Peyer's patch (tissue), 4 donors: ENCODE measurements at places on chromosomes 7 and 10. TPM values are rescaled to one million over a fixed set of nuclear protein-coding genes. Genes with fewer than 3 reads are reported as not detected.

DNA sequence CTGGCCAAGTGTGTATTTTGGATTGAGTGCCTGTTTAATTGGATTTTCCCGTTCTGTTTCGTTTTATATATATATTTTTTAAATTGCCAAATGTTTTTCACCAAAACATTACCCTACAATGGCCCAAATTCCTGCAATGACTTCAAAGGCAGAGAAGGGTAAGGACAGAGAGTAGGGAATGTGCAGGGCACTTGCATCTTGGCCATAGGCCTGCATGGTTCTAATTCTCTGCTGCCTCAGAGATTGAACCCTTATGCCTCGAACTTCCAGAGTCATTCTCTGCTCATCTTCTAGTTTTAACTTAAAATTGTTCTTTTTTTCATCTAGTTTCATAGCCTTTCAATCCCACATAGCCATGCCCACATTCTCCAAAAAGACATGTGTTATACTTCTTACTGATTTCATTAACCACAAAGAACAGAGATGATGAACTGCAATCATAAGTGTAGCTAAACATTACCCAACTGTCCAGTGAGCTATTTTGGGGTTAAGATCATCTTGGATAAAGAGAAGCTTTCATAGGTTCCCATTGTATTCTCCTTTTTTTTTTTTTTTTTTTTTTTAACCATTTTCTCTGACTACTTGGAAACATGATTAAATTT, 177.6 kb downstream of the PLXDC2 start:
- DNase-seq, result no peak

DNA sequence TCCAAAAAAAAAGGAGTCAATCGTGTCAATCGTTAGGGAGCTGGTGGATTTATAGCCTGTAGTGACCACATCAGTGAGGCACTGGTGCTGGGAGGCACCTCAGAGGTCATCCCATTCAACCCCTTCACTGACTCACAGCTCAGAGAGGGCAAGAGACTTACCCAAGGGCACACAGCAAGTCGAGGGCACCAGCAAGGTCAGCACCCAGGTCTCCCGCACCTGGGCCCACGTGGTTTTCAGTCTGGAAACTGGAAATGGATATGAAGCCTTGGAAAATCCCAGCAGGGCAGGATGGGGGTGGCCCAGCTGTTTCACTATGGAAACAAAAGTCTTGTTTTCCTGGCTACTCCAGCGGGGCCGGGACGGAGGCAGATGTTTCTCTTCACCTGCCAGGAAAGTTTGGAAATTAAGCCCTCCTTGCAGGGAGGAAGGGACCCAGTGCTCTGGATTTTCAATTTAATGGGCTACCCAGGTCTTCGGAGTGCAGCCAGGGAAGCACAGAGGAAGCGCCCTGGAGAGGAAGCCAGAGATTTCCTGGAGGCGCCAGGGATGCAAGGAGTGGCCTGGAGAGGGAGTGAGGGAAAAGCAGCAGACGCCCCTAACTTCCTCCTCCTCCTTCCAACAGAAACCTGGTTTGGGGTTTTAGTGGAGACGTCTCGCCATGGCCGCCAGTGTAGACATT, 157.2 kb upstream of the TNRC18 start:
- no peak for DNase-seq

DNA sequence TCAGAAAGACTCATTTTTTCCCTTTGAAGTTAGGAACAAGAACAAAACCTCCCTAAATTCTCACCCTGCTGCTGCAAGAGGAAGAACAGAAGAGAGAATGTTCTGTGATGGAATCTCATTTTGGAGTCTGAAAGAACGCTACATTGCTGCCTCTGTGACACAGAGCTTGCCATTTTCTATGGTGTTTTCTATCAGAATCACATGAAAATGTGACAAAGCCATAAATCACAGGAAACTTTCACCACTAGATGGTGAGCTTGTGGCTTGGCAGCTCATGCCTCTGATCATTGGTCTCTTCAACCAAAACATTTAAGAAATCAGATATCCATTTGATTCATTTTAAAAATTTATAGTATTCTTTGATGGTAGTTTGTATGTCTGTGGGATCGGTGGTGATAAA, 82.9 kb downstream of the CADPS2 start:
- DNase-seq, result no peak

DNA sequence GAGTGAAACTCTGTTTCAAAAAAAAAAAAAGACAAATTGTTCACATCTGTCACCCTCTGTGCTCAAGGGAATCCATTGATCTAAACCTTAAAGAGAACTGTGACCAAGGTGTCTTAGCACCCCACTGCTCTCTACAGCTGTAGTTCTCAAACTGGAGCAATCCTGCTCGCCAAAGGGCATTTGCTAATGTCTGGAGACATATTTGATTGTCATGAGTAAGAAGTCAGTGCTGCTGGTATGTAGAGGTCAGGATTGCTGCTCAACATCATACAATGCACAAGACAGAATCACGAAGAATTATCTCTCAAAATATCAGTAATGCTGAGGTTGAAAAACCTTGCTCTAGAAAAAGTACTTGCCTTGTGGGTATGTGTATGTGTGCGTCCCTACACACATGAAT, 30.0 kb downstream of the ABLIM1 start:
- no peak for DNase-seq

DNA sequence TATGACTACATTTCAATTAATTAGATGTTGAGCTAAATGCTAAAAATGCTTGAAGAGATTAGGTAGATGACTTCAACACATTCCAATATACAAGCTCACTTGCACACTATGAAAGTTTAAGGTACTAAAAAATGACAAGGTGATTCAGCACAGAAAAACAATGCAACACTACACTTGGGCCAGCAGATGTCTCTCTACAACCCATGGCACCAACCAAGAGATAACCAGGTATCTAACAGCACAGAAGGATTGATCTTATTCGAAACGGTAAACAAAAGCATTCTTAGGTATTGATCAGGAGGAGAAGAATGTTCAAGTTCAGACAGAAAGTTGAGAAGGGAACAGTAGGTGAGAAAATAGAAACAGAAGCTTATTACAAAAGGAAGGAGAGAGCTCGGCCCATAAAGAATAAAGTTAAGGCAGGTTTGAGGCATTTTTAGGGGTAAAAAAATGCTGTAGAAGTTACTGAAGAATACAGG, 248.2 kb upstream of the KLF14 start:
- DNase-seq, result no peak

DNA sequence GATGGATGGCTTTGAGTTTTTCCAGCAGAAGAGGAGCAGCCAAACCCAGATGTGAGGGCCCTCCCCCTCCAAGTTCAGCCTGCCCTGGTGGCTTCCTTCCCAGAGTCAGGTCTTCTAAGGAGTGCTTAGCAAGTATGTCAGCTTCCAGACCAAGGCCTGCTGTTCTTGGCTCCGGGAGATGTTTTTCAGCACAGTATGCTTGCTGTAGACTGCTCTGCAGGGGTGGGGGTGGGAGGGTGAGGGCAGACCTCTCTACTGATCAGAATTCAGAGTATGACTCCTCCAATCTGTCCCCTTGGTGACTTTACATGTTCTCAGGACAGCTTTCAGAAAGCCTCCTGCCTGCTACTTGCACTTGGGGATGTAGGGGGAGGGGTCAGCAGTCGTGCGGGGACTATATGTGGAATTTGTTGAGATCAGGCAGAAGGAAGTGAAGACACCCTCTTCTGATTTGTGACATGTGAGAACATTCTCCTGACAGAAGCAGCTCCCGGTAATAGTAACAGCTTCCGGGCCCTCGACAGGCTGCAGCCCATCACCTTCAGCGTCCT, 516.4 kb upstream of the ZMIZ1 start:
- no peak for DNase-seq

- no peak for DNase-seq
Observed at GRCh38 chr7:79149831-79150230, 303.6 kb downstream of the MAGI2 start.

DNA sequence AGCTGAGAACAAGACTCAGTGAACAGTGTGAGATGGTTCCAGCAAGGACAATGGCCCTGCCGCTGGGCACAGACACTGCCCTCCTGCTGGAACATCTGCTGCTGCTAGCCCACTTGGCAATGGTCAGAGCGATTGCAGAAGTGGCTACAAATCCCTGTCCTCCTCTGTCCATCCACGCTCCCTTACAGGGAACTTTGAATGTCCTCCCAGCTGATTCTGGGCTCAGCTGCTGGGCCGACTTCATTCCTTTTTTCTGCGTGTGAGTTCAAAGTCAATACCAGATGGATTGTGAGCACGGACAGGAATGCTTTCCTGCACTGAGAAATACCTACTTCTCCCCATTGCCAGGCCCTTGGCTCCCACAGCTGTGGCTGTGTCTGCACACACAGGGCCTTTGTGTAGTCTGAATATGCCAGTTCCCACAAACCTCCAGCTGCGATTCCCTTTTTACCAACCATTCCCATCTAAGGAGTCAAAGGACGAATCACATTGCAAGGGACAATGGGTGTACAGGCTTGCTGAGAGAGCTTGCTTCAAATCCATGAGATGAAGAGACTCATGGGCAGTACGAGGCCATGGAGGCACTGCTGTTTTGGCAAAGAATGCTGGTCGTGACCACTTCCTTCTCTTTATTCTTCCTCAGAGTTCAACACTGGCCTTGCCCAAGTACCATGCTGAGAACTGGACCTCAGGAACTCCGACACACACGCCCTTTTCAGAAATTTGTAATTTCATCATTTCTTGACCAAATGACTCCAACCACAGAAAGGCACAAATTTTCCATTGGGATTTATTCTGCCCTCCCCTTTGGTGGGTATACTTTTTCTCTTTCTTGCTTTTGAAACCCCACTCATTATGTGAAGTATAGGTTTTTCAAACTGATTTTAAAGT, 44.2 kb downstream of the BPGM start:
- DNase-seq, result no peak

- DNase-seq, result no peak
Observed at GRCh38 chr10:95559896-95560277, 1.3 kb downstream of the SORBS1 start.

- no peak for DNase-seq
Observed at GRCh38 chr7:134567368-134567767, 18.5 kb downstream of the AKR1B15 start.

DNA sequence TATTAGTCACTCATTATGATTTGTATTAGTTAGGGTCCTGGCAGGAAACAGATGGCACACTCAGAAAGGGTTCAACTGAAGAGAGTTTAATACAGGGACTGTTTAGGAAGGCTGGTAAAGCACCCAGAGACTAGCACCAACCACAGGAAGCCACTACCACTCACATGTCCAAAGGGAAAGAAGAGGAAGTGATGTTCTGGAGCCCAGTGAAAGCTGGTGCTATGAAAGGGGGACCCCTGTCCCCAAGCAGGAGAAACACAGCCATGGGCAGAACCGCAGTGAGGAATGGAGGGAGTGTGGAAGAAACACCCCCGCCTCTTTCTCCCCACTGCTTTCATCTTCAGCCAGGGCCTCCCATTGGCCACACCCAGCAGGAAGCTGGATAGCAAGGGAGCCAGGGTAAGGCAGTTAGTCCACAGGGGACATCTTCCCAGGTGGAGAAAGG, 3.2 kb upstream of the VSIR start:
- no peak for DNase-seq

GRCh38 chr10:132674311-132674710, 111.6 kb downstream of the NKX6-2 start:
- DNase-seq, result peak; percentile 29

DNA sequence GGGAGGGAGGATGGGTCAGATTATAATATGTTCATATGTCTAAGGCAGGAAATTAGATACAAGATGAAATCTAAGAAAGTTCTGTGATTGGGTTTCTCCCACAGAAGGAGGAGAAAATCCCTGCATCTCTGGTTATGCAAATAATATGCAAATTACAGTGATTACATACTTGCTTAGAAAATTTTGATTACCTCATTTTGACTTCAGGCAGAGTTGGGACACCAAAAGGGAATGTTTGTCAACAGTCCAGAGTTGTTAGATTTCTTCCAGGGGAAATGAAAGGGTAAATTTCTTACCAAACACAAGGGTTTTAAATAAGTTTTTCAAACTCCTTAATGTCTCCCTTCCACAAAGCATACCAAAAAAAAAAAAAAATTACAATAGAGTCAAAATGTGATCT, 101.4 kb upstream of the STEAP1B start:
- DNase-seq, result no peak

GRCh38 chr7:139457153-139457946, 26.1 kb downstream of the KLRG2 start:
- DNase-seq, result no peak

GRCh38 chr7:22386206-22386858, 29.4 kb upstream of the RAPGEF5 start:
- no peak for DNase-seq

DNA sequence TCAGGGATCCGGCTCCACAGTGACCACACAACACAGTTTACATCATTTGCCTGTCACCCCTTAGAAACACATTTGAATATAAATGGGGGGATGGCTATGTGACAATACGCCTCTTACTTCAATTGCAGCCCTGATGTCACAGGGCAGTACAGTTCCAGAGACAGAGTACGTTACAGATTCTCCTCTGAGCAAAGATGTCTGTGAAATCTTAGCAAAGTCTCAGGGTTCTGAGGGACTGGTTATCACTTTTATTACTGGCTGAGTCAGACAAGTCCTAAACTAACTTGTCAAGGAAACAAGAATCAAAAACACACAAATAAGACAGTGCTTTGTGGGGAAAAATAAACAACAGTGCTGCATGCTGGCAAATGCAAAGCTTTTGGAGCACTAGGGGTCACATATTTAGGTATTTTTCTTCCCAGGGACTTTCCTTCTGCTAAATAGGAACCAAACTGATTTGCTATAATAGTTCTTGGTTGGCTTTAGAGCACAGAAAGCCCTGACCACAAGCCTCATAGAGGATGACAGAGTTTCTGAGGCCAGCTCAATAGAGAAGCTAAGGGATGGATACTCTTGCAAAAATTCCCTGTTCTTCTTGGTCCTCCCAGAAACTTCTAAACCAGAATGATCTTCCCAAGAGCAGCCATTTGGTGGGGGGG, 501.6 kb downstream of the GRID1 start:
- no peak for DNase-seq

GRCh38 chr7:151631953-151632749, 112.5 kb upstream of the RHEB start:
- DNase-seq, result peak; percentile 95

GRCh38 chr7:150397346-150398107, 18.4 kb downstream of the ZNF775 start:
- no peak for DNase-seq

- peak; percentile 63 for DNase-seq
Observed at GRCh38 chr10:11625019-11625735, 13.7 kb upstream of the USP6NL start.

- no peak for DNase-seq
Observed at GRCh38 chr10:126538439-126539135, 131.9 kb downstream of the C10orf90 start.

DNA sequence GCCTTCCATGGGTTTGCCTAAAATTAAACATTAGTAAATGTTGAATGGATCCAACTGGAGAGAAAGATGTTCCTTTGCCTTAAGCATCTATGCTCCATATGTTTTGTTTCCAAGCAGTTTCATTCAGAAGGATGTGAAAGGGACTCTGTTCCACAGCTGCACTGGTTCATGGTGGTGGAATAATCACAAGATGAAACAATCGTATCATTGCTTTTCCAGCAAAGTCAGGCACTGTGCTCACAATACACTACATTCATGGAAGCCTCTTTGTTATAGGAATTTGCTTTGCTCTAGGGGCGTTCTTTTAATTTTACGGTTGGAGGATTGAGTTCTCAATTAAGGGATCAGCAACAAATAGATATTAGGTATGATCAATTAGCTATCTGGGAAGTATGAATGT, 33.8 kb downstream of the RAMP3 start:
- DNase-seq, result no peak

- no peak for DNase-seq
Observed at GRCh38 chr7:76327610-76328009, 25.1 kb downstream of the HSPB1 start.

The TRPV5 gene
- not detected for total RNA-seq

The CYCS gene
- 68.0 TPM for total RNA-seq

The PDK4 gene
- total RNA-seq, result 664 TPM

The SLC39A12 gene
- total RNA-seq, result not detected

The MKRN1 gene
- 108 TPM for total RNA-seq

The ELMO1 gene
- total RNA-seq, result 381 TPM

The DNAH11 gene
- 1.9 TPM for total RNA-seq
